ENCODE measurements at places on chromosomes 11 and 22.

DNA sequence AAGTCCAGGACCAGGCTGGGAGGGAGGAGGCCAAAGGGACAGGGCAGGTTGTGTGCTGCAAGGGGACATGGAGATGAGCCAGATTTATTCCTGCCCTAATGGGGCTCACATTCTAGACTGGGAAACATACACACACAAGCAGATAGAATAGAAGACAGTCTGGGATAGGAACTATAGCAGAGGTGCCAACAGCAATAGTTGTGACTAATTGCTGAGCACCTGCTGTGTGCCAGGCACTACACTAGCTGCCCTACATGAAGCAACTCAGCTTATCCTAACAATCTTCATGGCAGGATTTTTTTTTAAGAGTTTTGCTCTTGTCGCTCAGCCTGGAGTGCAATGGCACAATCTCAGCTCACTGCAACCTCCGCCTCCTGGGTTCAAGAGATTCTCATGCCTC, 11.4 kb downstream of the MOGAT2 start:
- no peak for DNase-seq

DNA sequence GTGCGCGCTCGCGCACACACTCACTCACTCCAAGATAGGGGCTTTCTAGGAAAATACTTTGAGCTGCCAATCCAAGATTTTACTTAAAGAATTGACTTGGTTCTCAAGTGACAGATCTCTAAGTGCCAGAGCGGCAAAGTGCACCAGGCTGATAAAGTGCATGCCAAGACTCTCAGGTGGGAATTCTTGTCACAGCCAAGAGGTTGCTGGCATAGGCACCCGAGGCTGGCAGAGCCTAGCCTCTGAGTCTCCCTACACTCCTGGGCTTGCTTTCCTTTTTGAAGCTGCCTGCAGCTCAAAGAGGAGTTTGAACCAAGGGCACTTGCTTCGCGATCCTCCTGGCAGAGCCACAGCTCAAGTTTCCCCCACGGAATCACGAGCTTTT, 2.5 kb upstream of the ADM start:
- DNase-seq, result no peak

- DNase-seq, result no peak
Observed at GRCh38 chr11:105245781-105246315, 106.3 kb upstream of the CARD18 start.

DNA sequence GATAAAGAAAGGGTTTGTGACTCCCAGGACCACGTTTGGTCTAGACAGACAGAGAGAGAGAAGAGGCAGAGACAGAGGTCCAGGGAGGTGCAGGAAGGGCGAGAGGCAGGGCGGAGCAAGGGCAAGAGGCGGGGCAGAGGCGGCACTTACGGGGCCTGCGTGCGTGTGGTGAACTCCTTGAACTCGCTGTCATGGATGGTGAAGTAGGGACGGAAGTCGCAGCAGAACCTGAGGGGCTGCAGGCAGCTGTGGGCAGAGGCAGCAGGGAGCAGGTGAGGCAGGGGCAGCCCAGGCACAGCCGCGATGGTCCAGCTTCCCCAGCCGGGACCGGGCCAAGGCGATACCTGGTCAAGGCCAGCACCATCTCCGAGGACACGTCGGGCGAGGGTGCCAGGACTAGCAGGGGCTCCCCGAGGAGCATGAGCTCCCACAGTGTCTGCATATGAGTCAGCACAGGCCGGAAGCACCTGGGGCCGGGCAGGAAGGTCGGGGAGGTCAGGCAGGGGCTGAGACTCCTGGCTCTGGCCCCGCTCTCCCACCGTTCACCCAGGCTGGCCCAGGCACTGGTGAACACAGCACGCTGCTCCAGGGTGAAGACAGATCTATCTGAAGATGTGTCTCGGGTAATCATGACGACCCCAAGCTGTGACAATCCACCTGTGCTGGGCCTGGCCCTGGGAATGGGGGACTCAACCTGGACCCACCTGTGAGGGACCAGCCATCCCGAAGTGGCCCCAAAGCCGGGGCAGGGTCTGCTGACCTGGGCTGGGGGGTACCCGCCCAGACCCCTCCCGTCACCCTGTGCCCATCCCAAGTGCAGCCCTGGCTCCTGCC, 7.2 kb upstream of the PLXNB2 start:
- peak; percentile 51 for DNase-seq

DNA sequence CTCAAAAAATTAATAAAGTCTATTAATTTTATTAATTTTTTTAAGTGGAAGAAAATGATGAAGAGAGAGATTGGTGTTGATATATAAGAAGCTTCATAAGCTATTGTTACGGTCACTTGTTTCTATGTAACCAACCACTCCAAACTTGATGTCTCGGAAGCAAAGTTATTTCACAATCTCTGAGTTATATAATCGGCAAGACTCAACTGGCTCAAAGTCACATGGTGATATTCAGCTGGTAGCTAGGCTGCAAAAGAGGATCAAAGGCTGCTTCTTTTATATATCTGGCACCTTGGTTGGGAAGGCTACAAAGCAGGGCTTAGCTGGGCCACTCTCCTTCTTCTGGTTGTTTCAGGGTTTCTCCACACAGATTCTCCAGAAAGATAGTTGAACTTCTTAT, 245.1 kb upstream of the ARHGAP42 start:
- no peak for DNase-seq

- DNase-seq, result no peak
Observed at GRCh38 chr11:118696673-118697226, 17.3 kb upstream of the TREH start.

DNA sequence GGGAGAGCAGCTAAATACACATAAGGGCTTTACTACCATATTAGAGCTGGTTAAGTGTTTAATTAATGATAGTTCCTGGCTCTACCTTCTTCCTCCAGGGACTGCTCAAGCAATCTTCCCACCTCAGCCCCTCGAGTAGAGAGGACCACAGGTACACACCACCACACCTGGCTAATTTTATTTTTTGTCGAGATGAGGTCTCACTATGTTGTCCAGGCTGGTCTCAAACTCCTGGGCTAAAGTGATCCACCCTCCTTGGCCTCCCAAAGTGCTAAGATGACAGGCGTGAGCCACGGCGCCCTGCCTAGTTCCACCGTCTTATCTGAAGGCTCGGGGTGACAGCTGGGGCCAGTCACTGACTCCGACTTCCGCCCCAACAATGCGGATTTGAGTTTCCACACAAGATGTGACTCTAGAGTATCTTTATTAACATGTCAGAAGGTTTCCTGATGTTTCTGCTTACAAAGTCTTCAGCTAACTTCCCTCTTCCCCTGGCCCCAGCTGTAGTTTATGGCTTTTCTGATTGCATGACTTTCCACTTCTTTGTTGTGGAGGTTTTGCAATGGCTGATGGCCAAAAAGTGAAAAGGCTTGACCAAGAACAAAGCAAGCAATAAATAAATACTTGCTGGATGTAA, 16.8 kb downstream of the TPST2 start:
- no peak for DNase-seq

- DNase-seq, result no peak
Observed at GRCh38 chr11:119190531-119190930, 5.3 kb downstream of the NHERF4 start.

- no peak for DNase-seq
Observed at GRCh38 chr22:36356708-36357624, 30.8 kb downstream of the MYH9 start.

DNA sequence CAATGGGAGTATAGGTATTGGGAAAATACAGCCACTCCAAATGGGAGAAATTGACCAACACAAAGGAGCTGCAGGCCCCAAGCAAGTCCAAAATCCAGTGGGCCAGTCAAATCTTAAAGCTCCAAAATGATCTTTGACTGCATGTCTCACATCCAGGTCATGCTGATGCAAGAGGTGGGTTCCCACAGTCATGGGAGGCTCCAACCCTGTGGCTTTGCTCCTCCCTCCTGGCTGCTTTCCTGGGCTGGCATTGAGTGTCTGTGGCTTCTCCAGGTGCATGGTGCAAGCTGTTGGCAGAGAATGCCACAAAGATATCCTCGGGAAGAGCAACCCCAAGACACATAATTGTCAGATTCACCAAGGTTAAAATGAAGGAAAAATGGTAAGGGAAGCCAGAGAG, 80.8 kb downstream of the IGLL5 start:
- DNase-seq, result no peak

DNA sequence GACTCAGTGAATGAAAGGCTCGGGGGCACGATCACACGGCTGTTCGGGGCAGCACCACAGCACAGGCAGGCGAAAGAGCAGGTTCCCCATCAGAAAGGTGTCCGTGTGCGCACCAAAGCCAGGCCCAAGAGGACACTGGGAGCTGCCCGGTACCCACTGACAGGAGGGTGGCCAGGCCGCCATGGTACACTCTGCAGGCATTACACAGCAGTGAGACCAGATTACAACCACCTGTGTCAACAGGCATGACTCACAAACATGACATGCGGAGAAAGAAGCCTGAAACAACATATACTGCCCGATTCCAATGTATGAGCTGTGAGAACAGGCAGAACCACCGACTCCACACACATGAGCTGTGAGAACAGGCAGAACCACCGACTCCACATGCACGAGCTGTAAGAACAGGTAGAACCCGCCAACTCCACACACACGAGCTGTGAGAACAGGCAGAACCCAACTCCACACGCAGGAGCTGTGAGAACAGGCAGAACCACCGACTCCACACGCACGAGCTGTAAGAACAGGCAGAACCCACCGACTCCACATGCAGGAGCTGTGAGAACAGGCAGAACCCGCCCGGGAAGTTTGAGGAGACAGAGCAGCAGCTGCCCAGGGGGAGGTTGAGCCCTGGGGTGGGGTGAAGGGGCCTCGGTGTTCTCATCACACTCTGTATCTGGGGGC, 32.6 kb downstream of the KIAA0930 start:
- DNase-seq, result no peak

GRCh38 chr11:57588046-57588710, 9.3 kb upstream of the SERPING1 start:
- no peak for DNase-seq

GRCh38 chr22:28885939-28886338, 2.6 kb downstream of the ZNRF3 start:
- DNase-seq, result no peak

GRCh38 chr11:64656862-64657261, 65.8 kb downstream of the SLC22A12 start:
- DNase-seq, result no peak

DNA sequence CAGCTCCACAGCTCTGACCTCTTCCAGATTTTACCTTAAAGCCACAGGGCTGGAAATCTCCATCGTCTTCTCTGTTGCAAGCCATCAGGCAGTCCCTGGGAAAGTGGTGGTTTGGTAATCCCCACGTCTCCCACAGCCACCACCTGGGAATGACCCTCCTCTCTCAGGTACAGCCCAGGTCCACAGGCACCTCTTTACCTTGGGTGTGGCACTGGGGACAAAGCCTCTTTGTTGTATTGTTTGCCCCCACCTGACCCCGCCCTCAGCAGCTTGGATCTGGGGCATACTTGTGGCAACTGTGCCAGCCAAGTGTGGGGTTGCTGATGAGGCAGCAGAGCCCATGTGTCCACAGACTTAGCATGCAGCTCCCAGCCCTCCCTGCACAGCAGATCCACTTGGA, 77.6 kb downstream of the LRRC32 start:
- DNase-seq, result no peak

DNA sequence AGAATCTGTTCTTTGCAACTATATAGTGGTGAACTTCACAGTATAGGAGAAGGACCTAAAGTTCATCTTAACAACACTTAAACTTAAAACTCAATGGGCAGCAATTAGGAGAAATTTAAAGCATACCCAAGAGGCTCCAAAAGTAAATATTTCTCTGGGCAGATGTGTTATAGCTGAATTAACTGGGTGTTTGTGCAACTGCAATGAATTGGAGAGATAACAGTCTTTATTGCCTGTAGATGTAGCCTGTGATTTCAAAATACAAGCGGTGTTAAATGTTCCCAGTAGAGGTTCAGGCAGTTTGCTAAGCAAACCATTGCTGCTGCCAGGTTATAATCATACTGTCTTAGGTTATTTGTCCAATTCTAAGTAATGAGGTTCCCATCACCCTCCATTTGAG, 294.1 kb upstream of the MTNR1B start:
- no peak for DNase-seq

DNA sequence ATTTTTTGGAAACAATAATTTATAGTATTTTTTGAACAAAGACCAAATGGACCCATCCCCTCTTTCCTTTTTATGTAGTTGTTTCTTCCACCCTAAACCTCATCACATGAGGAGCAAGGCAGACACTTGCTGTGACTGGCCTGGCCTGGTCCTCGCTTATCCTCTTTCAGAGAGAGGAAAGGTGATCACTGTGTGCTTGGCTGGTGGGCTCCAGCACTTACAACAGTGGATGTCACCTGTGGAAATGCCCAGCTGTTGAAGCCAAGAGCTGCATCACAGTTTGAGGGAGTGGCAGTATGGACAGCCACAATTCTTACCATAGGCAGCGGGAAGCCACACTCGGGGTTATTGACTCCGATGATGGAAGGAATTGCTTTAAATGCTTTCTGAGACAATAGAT, 185.7 kb downstream of the BCR start:
- DNase-seq, result no peak

DNA sequence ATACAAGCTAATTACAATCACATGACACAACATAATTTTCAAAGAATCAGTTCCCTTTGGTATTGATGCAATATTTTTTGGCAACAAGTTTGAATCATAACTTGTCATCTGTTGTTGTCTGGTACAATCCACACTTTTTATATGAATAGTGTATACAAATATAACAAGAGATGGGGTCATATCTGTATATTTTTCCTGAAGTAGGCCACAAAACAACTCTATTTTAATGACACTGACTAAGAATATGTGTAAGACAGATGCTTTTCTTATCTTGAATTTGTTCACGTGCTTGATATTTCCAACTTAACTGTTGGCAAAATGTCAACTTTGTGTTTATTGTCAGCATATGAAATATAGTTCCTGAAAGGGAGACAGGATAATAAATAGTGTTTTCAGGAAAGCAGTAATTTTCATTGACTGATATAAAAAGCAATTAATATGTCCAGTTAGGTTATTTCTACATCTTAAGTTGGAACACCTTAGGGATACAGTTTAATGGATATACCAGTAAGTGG, 27.9 kb downstream of the NOX4 start:
- no peak for DNase-seq

- DNase-seq, result no peak
Observed at GRCh38 chr11:104522650-104523049, 358.7 kb upstream of the PDGFD start.

DNA sequence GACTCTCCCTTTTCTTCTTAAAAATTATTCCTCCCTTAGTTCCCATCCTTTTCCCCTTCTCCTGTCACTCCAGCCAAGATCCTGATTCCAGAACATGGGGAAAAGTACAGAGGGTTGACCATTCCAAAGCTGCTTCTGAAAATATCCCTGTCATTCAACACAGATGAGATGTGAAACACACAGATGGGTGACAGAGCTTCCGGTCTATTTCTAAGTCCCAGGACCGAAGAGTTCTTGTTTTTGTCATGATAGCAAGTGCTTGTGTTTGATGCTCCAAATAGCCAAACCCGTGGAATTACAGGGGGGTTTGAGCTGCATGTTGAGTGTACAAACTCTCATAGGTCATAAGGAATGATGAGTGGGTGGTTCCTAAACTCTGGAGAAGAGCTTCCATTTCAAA, 57.9 kb downstream of the PARVA start:
- no peak for DNase-seq

GRCh38 chr22:32341122-32341740, 16.4 kb upstream of the RFPL3 start:
- DNase-seq, result no peak

GRCh38 chr11:36757075-36757474, 159.0 kb upstream of the RAG2 start:
- DNase-seq, result no peak

Measured in activated T-helper 9 cell treated with anti-CD3 and anti-CD28 coated beads, Interleukin-2, amount 50 U/mL, for 16 hours (primary cell).